ENCODE measurements at places on chromosomes 7 and 10.

DNA sequence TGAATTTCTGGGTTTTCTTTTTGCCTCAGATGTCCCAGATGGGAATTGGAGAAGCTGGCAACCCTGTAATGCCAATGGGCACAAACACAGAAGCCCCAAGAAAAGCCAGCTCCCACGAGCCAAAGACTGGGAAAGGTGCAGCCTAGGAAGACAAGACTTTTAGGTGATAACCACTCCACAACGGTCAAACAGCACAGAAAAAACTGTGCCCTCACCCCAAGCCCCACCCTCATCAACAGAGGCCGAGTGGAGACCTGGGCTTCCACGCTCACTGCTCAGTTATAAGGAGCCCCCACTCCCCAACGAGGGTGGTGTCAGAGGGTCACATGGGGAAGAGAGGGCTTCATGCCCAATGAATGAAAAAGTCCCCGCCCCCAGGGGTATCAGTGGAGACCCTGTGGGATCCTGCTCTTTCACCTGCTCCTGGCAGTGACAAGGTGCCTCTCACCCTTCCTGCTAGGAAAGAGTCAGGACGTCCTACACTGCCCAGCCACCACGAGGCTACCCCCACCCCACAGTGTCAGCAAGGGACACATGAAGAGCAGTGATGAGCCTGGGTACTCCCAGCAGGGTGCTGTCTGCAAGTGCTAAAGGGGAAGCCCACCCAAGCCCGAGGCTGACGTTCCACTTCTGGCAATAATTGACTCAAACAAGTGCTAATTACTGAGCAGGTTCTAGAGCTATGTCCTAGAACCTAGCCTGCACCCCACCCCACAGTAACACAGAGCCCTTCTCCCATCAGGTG is 8.3 kb downstream of the TMEM273 start:
- DNase-seq, result no peak

GRCh38 chr10:30743586-30743985 is 114.0 kb upstream of the LYZL2 start:
- no peak for DNase-seq

DNA sequence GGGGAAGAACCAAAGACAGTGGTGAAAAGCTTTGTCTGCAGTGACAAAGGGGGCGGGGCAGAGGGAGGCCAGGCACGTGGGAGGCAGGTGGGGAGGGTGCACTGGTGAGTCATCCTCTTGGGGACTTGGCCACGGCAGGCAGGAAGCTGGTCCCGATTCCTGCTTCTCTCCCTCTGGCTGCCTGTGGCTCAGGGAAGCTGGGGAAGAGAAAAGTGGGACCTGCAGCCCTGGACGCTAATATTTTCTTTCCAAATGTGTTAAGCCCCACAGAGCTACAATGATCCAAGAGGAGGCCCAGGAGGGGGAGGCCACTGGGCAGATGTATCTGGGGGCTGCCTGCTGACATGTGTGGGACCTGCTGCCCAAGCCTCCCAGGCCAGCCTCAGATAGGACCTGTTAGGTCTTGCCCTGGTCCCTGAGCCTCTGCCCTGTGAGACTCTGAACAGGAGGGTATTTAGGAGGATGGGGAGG is 231.8 kb downstream of the KCNMA1 start:
- DNase-seq, result no peak

DNA sequence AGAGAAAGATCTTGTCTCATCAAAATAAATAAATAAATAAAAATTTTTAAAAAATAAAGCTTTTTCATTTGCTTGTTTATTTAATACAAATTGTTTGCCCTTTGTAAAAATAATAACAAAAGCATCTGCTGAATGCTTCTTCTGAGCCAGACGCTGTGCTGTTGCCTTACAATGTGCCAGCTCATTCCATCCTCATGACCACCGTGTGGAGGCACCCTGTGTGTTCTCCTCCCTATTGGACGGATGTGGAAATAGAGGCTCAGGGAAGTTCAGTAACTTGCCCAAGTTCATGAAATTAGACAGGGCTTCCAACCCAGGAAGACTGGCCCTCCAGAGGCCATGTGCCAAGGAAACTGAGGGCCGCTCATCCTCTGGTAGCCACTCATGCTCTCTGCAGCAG is 120.6 kb downstream of the SH3PXD2A start:
- DNase-seq, result no peak

DNA sequence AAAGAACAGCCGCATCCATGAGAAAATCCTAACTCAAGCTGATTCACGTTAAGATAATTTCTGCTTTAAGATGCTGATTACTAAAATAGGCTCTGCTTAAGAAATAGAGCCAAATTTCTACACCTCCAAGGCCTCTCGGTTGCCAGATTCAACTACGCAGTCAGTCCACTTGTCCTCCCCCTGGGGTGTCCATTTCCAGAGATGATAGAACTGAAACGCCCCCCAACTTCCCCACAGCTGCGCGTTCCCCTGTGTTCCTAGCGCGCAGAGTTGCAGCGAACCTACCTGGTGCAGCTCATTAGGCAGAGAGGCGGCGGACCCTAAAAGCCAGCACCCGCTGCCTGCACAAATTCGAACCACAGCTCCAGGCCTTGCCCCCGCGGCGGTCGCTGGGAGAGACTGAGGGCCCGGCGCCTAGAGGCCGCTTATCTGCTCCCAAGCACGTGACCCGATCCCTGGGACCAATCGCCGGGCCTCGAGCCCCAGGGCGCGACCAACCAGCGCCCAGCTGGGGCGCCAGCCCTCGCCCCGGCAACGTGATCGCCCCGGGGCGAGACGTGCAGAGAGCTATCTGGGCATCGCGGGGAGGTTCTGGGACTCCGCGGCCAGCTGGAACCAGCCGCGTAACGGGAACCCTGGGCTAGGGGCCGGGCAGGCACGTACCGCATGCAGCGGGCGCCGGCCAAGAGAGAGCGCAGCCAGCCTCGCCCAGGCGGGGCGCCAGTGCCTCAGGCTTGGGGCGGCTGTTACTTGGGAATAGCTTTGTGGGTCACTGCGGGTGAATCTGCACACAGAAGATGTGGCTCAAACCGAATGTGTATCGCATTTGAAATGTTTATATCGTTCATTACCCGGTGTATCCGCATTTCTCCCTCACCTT is at the start of gene PPP1R3C:
PPP1R3C (minus strand) TSS at position 401 of the 880 bp plus-strand sequence; CDS start at position 299, 102 bp downstream.
- peak; percentile 86 for DNase-seq

DNA sequence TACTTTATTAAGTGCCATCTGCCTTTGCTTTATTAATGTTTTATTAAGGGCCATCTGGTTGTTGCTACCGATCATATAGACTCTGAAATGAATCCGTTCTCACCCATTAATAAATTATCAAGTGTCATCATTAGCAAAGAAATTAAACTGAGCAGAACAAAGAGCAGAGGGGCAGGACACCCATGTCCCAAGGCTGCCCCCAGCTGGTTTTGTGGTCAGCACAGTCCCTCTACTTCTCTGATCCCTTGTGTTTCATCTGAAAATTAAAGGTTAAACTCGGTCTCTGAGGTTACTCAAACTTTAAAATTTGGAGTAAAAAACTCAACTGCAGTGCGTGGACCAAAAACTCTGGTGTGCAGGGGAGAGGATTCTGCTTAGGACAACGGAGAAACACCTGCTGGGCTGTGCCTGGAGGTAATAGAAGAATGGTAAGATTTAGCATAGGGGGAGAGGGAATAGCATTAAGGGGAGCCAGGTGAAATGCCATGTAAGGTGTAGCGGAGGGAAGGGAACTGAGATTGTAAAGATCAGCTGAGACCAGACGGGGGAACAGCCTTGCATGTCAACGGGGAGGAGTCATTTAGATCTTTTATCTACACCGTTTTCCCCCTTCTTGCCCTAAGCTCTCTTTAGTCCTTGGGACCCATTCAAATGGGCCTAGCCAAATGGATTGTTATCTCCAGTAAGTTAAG is 10.8 kb upstream of the GSDME start:
- no peak for DNase-seq

GRCh38 chr10:99964791-99965190 is 45.0 kb downstream of the DNMBP start:
- DNase-seq, result no peak
